NCI-H1417 (cell line): ENCODE measurements at places on chromosomes 2 and 18.

GRCh38 chr2:215104226-215104625 lies 34.2 kb downstream of the ABCA12 start:
- no peak for DNase-seq

DNA sequence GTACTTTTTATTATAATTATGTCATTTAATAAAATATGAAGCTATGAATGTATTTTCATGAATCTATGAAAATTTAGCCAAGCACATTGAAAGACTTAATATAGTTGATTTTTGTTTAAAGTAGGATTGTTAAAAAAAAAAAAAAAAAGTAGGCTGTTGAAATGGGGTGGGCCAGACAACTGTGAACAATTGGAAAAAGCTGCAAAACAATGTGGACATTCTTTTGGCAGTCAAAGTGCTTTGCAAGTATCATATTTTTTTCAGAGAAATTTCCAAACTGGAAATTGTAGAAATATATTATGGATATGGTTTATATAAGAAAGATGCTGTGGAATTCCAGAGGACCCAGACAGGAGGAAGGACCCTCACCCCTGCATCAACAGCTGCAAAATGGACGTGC lies 82.1 kb downstream of the ETAA1 start:
- DNase-seq, result no peak

DNA sequence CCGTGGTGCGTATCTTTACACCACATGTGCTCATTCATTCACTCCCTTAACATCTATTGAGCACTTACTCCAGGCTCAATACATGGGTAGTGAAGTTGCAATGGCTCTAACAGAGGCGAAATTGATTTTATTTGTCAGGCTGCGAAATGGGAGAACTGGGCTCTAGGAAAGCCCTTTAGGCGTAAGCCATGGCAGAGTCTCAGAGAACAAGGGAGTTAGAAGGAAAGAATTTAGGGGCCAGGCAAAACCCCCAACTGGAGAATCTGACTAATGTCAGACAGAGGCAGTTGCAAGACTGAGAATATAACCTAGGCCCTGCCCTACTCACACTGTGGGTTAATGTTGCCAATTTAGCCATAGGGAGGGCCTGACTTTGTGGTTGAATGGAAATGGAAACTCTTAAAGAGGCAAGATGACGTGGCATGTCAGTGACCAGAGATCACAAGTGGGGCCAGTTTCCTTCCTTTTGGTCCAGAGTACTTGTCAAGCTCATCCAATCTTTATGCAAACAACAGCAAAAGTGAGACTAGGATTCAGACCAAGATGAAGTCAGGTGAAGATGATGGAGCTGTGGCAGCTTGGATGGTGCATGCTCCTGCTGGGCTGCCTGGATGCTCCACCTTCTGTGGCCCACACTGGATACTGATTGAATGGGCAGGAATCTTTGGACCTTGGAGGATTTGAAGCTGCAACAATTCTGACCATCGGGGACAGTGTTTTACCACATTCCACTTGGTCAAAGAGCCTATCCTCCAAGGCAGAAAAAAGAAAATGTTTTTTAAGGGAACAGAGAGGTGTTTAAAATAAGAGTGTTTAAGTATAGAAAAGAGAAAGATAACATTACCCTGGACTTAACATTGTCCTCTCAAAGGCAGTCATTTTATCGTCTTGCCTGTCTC lies 92.2 kb downstream of the CAPN13 start:
- no peak for DNase-seq

DNA sequence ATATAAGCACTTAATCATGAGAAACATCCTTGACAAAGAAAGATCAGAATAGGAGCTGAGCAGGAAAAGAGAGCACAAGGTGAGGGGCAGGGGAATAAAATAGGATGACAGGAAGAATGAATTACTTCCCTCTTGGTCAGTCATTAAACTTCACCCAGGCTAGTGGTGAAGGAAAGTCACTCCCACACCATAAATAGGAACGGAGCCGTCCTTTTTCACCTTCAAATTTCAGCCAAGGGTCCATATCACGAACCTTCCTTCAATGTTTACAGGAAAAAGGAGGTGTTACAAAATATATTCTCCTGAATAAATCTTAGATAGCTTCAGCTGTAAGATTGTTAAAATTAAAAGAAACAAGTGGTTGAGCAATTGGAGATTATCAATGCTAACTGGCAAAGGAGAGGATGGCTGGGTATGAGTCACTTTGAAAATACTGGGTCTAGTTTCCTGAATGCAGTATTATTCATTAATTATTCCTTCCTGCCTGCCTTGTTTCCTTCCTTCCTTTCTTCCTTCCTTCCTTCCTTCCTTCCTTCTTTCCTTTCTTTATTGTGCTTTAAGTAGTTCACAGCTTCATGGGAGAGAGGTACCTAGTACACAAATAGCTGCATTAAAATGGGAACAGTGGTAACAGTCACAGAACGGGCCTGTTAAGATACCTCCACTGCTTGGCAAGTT lies 292.3 kb upstream of the ID2 start:
- no peak for DNase-seq

GRCh38 chr18:48167897-48168253 lies 237.4 kb upstream of the SMAD2 start:
- no peak for DNase-seq

DNA sequence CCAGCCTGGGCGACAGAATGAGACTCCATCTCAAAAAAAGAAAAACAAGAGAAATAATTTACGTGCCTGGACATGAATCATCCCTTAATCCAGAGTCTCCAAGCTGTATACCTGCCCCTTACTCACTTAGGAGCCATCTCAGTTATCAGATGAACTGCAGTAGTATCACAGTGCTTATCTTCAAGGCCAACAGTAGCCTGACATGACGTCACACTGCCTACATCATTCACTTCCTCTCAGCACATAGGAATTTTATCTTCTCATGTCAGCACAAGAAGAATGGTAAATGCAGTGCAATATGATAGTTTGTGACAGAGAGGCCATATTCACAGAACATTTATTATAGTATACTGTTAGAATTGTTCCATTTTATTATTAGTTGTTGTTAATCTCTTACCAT lies 216.6 kb downstream of the SS18 start:
- no peak for DNase-seq

GRCh38 chr2:190964170-190964795 lies 49.7 kb downstream of the STAT1 start:
- DNase-seq, result no peak

GRCh38 chr2:160974803-160975202 lies 185.4 kb upstream of the TANK start:
- DNase-seq, result no peak

GRCh38 chr2:27736031-27736889 lies 35.3 kb upstream of the MRPL33 start:
- DNase-seq, result no peak

DNA sequence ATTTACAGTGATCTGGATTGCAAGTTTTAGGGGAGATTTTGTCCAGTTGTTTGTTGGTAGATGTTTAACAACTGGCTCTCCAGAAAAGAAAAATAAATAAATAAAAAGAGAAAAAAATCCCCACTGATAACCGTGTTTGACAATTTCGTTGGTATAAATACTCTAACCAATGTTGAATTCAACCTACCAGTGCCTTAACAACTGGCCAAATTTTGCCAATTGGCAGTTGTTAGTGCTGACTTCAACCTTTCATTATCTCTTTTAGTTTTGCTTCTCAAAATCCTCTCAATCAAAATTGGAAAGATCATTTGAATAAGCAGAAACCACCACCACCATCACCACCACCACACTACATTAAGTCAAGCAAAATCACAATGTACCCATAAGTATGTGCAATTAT lies 490.3 kb downstream of the PIK3C3 start:
- DNase-seq, result no peak

- no peak for DNase-seq
Observed at GRCh38 chr2:173216051-173216450, 138.6 kb upstream of the CDCA7 start.

GRCh38 chr2:207073412-207073800 lies 92.3 kb downstream of the KLF7 start:
- no peak for DNase-seq

GRCh38 chr2:124534028-124534427 lies 508.9 kb downstream of the CNTNAP5 start:
- DNase-seq, result no peak

GRCh38 chr2:38442643-38443541 lies 65.8 kb upstream of the ATL2 start:
- no peak for DNase-seq
